K562 (cell line): ENCODE measurements at places on chromosomes 13 and 19.
A peak's percentile ranks its signal among the peaks of the same experiment; 100 is the strongest.

GRCh38 chr13:99590519-99591011, 89.3 kb downstream of the TM9SF2 start:
- DNase-seq = no peak

GRCh38 chr13:72151241-72151640, 284.2 kb upstream of the DACH1 start:
- no peak for DNase-seq

- DNase-seq = peak; percentile 28
These were observed 306 bp downstream of the ZNF540 start for GRCh38 chr19:37594982-37595382.

DNA sequence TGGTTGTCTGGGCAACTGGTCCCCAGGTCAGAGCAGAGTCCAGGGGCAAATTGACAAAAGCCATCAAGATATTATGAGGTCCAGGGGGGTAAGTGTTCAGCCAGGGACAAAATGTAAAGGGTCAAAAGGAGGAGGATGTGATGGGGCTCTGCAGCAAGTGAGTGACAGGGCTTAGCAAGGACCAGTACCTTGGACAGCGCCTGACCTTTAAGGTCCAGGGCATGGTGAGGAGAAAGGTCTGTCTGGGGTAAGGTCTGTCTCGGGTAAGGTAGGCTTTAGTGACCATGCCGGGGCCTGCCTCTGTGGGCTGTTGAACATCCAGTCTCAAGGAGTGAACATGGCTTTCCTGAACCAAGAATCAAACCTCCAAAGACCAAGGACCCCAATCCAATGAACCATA, 6.3 kb upstream of the ZNF358 start:
- peak; percentile 76 for DNase-seq

DNA sequence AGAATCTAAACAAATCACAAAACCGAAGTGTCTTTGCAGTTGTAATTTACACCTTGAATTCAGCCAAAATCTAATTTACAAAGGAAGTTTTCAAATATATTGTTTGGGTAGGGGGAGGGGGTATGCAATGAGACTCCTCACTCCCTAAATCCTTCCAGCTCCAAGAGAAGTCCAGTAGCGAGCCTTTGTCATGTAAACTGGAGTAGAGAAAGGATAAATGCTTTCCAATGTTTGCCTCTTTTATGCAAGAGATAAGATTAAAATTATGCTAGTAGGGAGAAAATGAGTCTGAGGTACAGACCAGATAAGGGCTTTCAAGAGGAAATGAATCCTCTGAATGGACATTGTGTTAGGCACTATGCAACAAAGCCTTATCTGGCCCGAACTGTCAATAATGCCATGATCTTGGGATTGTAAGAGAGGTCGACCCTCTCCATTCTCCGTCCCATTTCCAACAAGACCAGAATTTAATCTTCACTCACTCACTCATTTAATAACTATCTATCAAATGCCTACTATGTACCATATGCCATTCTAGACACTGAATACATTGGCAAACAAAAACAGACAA, 199.2 kb downstream of the LACC1 start:
- no peak for DNase-seq

- DNase-seq = peak; percentile 46
These were observed 586 bp downstream of the MRI1 start for GRCh38 chr19:13764821-13765394.

- DNase-seq = no peak
These were observed 203.5 kb upstream of the UBL3 start for GRCh38 chr13:30053939-30054338.

- peak; percentile 95 for DNase-seq
These were observed 750 bp upstream of the SLC27A1 start for GRCh38 chr19:17469481-17470067.

GRCh38 chr19:33388231-33388724, 14.8 kb downstream of the CEBPG start:
- DNase-seq = no peak

DNA sequence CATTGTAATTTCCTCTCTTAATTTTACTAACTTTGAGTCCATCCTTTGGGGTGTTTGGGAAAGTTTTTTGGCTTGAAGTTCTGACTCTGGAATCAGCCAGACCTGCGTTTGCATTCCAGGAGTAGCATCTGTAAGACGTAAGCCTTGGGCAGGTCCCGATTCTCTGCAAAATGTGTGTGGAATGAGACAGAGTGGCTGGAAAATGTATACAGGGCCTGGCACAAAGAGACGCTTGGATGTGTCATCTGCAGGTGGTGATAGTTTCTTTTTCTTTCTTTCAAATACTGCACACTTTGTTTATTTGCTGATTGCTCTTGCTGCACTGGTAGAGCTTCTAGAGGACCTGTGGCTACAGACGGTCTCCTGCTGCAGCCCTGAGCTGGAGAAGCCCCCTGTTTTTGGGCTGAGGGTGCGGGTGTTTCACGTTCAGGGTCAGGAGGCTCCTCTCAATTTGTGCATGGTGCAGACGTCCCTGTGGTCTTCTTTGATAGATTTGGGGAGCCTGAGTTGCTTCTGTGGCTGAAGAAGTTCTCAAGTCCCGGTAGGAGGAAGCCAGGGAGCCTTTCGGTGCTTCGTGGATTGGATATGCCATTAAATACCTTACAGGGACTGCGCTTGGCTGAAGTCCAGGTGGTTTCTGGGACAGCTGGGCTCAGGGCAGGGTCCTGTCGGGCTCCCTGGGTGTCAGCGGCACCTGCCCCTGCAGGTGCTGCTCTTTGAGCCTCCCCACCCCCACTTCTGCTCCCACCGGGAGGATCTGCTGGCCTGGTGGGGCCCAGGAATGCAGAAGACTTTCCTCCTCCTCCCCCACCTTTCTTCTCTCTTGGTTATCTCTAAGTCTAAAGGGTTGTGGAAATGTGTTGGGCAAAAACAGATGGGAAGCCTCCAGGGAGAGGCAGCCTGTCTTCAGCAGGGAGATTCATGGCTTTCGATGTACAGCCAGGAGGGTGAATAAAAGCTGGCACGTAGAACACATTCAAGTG, 44.0 kb upstream of the GAS6 start:
- DNase-seq = no peak

- no peak for DNase-seq
These were observed 66.5 kb downstream of the CCDC70 start for GRCh38 chr13:51928231-51928630.

GRCh38 chr13:26626271-26626670, 68.8 kb downstream of the WASF3 start:
- no peak for DNase-seq

GRCh38 chr13:73698859-73699258, 435.3 kb downstream of the KLF12 start:
- DNase-seq = no peak

DNA sequence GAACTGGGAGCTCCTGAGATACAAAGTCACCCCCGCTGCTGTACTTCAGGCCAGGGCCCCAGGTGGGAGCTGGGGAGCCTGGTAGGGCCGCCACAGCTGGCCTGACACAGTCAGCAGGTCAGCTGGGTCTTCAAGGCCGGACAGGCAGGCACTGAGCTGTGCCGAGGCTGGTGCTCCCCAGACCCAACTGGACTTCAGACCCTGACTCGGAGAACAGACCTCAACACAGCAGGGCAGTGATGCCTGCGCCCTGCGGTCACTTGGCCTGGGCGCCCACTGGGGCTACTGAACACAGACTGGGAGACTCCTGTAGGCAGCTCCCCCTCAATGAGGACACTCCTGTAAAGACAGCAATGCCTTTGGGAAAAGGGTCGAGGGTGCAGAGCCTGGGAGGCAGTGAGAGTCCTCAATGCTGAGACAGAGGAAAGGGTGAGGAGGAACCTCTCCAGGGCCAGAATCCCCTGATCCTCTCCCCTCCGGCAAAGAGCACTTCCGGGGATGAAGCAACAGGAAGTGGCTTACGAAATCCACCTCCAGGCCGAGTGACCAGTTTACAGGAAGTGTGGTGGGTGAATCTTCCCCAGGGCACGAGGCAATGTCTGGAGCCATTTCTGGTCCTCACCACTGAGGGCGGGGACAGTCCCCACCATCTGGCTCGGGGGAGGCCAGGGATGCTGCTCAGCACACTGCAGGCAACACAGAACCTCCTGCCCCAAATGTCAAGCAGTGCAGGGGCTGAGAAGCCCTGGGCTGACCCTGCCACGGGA, 40.8 kb upstream of the ISYNA1 start:
- DNase-seq = peak; percentile 69

GRCh38 chr13:107276936-107277335, 709.0 kb upstream of the ARGLU1 start:
- DNase-seq = no peak

DNA sequence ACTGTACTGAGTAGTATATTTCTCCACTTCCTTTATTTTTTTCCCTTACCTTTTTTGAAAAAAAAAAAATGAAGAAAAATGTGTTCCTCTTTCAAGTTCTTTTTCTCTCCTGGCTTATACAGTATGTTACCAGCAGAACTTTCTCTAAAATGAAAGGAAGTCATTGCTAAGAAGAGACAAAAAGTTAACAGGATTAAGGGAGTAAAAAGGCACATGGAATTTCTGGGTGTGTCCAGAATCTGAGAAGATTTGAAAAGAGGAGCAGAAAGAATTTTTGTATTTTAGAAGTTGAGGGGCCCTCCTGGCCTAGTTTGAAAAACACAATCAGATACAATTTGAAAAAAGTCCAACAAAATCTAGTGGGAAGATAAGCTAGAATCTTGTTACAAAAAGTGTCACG, 21.0 kb upstream of the TRIM13 start:
- no peak for DNase-seq

GRCh38 chr13:26202365-26202972, 19.6 kb downstream of the RNF6 start:
- DNase-seq = no peak

GRCh38 chr19:15467734-15468214, 3.4 kb upstream of the RASAL3 start:
- no peak for DNase-seq

- no peak for DNase-seq
These were observed 9.3 kb downstream of the GSK3A start for GRCh38 chr19:42233106-42233505.

- DNase-seq = no peak
These were observed 47.3 kb downstream of the COL4A1 start for GRCh38 chr13:110259651-110260050.

DNA sequence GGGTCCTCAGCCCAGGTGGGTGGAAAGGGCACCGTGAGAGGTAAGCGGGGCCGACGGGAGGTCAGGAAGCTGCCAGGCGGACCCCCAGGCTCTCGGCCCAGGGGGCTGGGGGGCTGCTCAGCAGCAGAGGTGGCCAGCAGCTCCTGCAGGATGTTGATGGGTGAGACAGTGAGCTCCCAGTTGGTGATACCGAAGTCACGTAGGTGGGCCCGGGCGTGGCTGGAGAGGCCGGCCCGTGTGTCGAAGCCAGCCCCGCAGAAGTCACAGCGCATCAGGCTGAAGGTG, 13.0 kb downstream of the WIZ start:
- no peak for DNase-seq

DNA sequence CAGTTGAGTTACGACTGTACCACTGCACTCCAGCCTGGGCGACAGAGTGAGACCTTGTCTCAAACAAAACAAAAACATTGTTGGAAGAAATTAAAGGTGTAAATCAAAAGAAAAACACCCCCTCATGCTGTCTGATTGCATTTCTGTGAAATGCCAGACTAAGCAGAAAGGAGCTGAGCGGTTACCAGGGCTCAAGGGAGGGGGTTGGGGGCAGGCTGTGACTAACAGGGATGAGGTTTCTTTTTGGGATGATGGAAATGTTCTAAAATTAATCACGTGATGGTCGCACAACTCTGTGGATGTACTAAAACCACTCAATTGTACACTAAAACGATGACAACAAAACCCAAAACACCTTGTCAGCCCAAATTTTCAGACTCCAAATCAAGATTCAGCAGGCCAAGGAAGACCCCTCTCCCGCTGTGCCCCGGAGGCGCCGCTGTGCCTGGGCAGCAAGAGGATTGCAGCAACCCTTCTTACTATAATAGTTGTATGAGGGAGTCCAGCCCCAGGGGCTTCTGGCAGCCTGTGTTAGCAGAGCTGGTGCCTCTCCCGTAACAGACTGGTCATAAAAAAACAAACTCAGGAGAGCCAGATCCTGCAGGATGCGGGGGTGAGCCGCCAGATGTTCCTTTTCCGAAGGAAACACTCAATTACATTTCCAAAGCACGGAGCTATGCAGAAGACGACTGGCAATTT, 20.9 kb downstream of the CAPS start:
- no peak for DNase-seq

GRCh38 chr13:40792284-40793051, 3.1 kb downstream of the SLC25A15 start:
- no peak for DNase-seq

GRCh38 chr19:48551437-48552302, at the start of gene SULT2B1:
SULT2B1 (plus strand) TSS chr19:48552172; CDS start chr19:48552253, 81 bp downstream.
- DNase-seq = no peak

GRCh38 chr19:18683109-18683957, at the start of gene CRTC1:
CRTC1 (plus strand) TSS chr19:18683680; CDS start chr19:18683703, 23 bp downstream.
- DNase-seq = peak; percentile 100

DNA sequence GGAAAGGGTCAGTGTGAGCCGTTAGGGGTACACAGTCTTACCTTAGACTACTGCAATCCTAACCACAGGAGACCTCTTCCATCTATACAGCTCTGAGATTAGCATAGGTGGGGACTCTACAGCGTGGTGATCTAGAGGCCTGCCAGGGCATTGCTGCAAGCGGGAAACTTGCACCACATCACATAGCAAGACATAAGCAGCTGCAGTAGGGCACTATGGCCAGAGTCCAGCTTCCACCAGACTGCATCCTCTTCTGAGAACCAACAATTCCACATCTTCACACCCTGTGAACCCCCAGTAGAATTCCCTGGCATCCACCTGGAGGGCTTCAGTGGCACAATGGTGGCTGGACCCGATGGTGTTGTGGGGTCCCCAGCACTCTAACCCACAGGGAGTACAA, 1564.3 kb upstream of the PRR20A start:
- DNase-seq = no peak

DNA sequence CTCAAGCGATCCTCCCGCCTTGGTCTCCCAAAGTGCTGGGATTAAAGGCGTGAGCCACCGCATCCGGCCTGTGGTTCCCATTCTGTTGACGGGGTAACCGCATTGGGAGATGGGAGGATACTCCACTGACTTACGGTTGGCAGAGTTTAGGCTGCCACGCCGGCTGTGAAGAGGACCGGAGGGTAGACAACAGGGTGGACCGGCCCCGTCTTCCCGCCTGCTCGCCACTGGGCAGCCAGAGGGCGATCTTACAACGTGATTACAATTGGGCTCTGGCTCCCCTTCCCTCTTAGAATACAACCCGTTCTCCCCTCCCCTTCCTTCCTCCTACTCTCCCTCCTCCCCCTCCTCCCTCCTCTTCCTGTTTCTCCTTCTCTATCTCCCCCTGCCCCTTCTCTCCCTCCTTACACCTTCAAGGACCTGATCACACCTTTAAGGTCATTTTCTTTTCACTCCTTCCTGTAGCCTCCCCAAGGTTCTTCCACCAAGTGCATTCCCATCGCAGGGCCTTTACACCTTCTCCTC, 957 bp upstream of the CCDC194 start:
- DNase-seq = peak; percentile 91
